NCI-H1092 (cell line): ENCODE measurements at places on chromosomes 5 and 9.

- DNase-seq = no peak
These were observed 84.6 kb downstream of the CEMIP2 start for GRCh38 chr9:71683598-71684235.

DNA sequence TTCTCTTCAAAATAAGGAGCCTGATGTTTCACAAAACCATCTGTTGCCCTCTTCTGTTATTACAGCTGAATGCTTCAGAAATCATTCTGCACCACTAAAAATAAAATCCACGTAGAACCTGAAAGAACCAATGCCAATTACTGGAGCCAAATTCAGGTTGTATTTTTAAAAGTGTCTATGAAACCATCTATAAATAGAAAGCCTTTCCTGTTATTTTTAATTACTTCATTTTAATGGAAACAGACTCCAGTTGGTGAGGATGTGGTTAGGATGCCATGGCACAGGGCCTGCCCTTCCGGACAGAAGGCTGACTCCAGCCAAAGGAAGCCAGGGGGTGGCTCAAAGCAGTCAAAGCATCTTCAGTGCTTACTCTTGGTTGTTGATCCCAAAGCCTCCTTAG is 119.8 kb downstream of the TENT4A start:
- DNase-seq = no peak

DNA sequence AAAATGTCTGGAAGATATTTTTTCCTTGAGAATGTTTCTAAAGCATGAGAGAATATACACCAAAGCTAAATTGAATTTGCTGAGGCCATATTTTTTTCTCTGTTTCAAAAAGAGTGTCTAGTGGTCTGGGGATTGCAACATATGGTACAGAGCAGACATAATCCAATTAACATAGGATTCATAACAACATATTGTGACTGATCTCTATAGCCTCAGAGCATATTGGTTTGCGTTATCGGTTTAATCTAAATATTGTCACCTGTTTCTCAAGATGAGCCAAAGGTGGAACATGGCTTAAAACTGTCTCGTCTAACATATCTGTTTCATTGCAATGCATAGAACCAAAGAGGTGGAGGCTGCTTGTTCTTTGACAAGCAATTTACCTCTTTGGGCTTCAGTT is 3.9 kb downstream of the PPP3R2 start:
- no peak for DNase-seq

DNA sequence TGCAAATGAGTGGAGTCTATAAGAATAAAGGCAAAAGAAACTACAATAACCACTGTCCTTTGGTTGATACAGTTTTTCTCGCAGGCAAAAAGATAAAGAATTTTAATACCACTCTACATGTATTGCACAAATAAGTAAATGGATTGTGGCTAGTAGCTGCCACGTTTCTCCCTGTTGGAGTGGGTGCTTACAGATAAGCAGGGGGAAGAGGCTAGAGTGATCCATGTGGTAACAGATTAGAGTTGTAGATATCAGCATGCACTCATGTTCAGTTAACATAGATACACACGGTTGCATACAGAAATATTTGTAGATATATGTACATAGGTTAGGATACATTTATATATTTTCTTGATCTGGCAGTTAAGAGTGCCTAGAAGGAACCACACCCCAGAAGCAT is 179.5 kb downstream of the ARHGEF28 start:
- DNase-seq = no peak

DNA sequence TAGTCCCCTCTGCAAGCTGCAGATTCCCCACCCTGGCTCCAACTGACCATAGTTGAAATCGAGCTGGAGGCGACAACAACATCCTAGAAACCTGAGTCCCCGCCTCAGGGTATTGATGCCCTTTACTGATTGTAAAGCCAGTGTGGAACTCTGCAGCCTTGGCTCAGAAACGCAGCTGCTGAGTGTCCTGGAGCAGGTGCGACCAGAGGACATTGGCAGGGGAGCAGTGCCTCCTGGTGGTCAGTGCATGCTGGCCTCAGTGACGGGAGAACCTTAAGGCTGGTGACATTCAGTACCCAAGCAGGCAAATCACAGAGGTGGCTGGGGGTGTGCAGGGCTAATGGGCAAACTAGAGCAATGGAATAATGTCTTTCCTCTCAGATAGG is 20.4 kb upstream of the ZNF354B start:
- peak; percentile 18 for DNase-seq

- no peak for DNase-seq
These were observed 96.1 kb upstream of the IRX2 start for GRCh38 chr5:2847608-2848007.
